Neural crest cell (in vitro differentiated cells): ENCODE measurements at places on chromosomes 13 and 19. TPM values are rescaled to one million over a fixed set of nuclear protein-coding genes. Genes with fewer than 3 reads are reported as not detected.

SIX5 gene
- 36.8 and 38.6 TPM in 2 replicates for total RNA-seq

TEX26 gene
- total RNA-seq, result not detected in 2 replicates

OR7D2 gene
- total RNA-seq, result 1.6 and 1.9 TPM in 2 replicates

MBD3L3 gene
- total RNA-seq, result not detected in 2 replicates

KIR2DL3 gene
- not detected in 2 replicates for total RNA-seq

PDE4C gene
- 0.09 and 0.25 TPM in 2 replicates for total RNA-seq

GADD45B gene
- total RNA-seq, result 3.3 and 4.1 TPM in 2 replicates

LINGO3 gene
- total RNA-seq, result not detected in 2 replicates

ZNF541 gene
- not detected in 2 replicates for total RNA-seq

RFPL4A gene
- not detected in 2 replicates for total RNA-seq

DNA sequence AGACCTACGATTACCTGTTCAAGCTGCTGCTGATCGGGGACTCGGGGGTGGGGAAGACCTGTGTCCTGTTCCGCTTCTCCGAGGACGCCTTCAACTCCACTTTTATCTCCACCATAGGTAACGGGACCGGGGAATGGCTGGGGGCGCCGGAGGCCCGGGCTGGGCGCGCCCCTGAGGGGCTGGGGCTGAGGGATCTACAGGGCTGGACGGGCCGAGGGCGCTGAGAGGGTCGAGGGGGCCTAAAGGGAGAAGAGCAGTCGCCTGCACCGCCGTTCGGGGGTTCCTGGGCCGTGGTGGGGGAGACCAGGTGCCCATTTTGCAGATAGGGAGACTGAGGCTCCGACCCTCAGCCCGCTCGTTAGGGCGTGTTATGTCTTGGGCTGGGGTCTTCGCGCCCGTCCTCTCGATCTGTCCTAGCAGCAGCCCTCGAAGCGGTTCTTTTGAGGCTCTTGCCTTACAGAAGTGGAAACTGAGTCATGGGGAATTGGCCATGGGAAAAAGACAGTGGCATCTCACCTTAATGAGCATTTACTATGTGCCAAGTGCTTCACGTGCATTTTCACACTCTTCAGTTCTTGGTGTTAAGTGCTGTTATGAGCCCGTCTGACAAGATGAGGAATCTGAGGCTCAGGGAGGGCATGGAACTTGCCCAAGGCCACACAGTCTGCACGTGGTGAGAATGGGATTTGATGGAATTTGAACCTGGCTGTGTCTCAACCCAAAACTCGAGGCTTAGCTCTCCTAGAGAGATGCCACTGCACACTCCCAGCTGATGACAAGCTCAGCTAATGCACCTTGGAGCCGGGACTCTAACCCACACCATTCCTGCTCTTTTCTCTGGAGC lies 442 bp downstream of the RAB8A start:
- H3K4me1 ChIP-seq, result peaks cover 21% of the 10 kb centered on the region
- no peak for DNase-seq
- H3K27me3 ChIP-seq, result no peaks in the 10 kb centered on the region
- no peaks in the 10 kb centered on the region for H3K36me3 ChIP-seq
- peak overlapping the region; percentile 97 for H3K27ac ChIP-seq

DNA sequence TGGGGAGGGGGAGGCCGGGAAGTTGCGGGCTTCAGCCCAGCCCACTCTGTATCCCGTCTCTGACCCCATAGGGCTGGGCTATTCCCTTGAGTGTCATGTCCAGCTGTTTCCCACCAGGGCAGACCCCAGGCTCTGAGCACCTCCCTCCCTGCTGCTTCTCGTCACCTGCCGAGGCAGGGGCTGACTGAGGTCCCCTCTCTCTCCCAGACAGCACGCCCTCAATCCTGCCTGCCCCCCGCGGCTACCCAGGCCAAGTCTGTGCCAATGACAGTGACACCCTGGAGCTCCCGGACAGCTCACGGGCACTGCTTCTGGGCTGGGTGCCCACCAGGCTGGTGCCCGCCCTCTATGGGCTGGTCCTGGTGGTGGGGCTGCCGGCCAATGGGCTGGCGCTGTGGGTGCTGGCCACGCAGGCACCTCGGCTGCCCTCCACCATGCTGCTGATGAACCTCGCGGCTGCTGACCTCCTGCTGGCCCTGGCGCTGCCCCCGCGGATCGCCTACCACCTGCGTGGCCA lies 625 bp downstream of the F2RL3 start:
- H3K27me3 ChIP-seq, result no peaks in the 10 kb centered on the region
- no peaks in the 10 kb centered on the region for H3K4me1 ChIP-seq
- DNase-seq, result no peak
- H3K36me3 ChIP-seq, result no peaks in the 10 kb centered on the region
- no peak overlapping the region for H3K27ac ChIP-seq

GRCh38 chr13:95323930-95324662 lies 22.8 kb upstream of the ABCC4 start:
- H3K27me3 ChIP-seq, result no peaks in the 10 kb centered on the region
- no peaks in the 10 kb centered on the region for H3K36me3 ChIP-seq
- DNase-seq, result peak; percentile 11

- no peaks in the 10 kb centered on the region for H3K27me3 ChIP-seq
- H3K4me3 ChIP-seq, result no peak overlapping the region
- no peak for DNase-seq
- no peak overlapping the region for H3K27ac ChIP-seq
Measured at GRCh38 chr13:29749401-29750182, 100.8 kb downstream of the UBL3 start.

DNA sequence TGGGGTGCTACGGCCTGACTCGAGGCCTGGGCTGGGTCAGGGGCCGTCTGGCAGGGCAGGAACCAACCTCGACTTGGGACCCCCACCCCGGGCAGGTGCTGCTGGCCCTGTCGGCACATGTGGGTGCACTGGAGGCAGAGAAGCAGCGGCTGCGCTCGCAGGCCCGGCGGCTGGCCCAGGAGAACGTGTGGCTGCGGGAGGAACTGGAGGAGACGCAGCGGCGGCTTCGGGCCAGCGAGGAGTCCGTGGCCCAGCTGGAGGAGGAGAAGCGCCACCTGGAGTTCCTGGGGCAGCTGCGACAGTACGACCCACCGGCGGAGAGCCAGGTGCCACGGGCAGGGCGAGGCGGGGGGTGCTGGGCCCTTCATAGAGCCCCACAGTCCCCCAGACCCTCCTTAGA lies 5.9 kb downstream of the KLC3 start:
- H3K4me3 ChIP-seq, result no peak overlapping the region
- H3K4me1 ChIP-seq, result no peaks in the 10 kb centered on the region
- no peaks in the 10 kb centered on the region for H3K36me3 ChIP-seq
- no peak for DNase-seq
- H3K27me3 ChIP-seq, result peaks cover 29% of the 10 kb centered on the region

DNA sequence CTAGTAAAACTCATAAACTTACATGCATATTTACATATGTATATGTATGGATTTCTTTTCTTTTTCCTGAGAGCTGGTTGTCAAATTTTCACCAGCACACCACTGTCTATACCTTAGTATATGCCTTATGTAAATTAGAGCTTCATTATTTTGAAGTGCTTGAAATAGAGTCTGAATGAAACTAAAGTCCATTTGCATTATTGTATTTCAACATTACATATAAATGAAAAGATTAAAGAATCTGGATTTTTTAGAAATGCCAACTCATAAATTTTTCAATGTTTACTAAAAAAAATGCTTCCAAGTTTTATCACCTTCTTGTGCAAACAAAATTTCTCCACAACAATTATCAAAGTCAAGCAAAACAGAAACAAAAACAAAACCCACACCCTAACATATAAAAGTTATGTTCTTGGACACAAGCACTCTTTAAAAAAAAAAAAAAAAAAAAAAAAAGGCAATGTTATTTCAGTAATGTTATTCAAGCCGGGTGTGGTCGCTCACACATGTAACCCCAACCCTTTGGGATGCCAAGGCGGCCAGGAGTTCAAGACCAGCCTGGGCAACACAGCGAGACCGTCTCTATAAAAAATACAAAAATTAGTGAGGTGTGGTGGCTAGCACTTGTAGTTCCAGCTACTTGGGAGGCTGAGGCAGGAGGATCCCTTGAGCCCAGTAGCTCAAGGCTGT lies 18.3 kb downstream of the MED26 start:
- H3K4me3 ChIP-seq, result no peak overlapping the region
- H3K4me1 ChIP-seq, result peaks cover 9% of the 10 kb centered on the region
- no peak overlapping the region for H3K27ac ChIP-seq
- no peaks in the 10 kb centered on the region for H3K27me3 ChIP-seq

- no peak overlapping the region for H3K4me3 ChIP-seq
- DNase-seq, result no peak
- peaks cover 24% of the 10 kb centered on the region for H3K4me1 ChIP-seq
- peaks cover 5% of the 10 kb centered on the region for H3K27me3 ChIP-seq
Measured at GRCh38 chr13:43979492-43979891, 99.8 kb downstream of the LACC1 start.

DNA sequence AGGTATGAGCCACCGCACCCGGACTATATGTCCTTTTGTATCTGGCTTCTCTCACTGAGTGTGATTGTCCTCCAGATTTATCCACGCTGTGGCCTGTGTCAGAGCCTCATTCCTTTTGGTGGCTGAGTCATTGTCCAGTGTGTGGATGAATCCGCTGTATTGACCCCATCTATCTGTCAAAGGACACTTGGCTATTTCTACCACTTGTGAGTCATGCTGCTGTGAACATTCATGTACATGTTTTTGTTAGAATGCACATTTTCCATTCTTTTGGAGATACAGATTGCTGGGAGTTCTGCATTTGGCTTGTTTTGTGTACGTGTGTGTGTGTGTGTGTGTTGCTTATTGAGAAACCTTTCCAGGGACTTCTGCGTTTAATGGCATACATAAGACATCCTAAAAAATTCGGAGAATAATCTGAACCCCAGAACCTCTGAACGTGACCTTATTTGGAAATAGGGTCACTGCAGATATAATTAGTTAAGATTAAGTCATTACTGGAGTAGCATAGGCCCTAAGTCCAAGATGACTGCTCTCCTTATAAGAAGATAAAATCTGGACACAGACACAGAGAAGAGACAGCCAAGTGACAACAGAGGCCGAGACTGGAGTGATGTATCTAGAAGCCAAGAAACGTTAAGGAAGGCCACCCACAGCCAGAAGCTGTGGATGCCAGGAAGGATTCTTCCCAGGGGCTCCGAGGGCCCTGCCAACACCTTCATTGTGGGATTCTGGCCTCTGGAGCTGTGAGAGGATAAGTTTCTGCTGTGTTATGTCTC lies 4.9 kb upstream of the GIPC3 start:
- peaks cover 2% of the 10 kb centered on the region for H3K36me3 ChIP-seq
- peaks cover 7% of the 10 kb centered on the region for H3K4me1 ChIP-seq
- no peak overlapping the region for H3K27ac ChIP-seq
- peak overlapping the region; percentile 50 for H3K4me3 ChIP-seq

GRCh38 chr19:4059453-4059871 lies 7.2 kb downstream of the ZBTB7A start:
- H3K27me3 ChIP-seq, result peaks cover 3% of the 10 kb centered on the region
- H3K36me3 ChIP-seq, result no peaks in the 10 kb centered on the region
- no peak overlapping the region for H3K4me3 ChIP-seq

DNA sequence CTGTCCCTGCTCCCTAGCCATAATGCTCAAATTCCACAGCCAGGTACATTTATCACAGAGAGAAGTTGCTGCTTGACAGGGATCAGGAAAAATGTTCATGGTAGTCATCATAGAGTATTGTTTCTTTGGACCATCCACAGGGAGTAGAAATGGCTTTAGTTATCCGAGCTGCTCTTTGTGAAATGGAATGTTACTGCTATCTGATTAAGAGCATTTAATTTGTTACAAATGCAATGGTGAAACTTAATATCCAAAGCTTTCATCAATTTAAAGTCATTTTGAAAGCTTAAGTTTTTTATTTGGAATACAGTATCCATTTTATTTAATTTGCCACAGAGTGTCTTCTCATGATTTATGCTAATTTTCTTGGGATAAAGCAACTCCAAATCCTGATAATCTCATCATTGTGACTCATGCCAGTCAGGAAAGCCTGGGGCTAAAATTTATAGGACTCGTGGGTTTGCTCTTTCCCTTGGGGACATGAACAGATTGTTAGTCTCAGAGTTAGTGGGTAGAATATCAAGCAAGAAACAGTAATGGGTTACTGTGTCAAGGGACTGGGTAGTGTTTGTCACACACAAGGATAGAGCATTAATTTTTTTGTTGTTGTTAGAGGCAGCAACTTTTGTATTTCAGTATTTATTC lies 59.8 kb downstream of the SCEL start:
- H3K36me3 ChIP-seq, result no peaks in the 10 kb centered on the region
- DNase-seq, result no peak
- H3K4me1 ChIP-seq, result no peaks in the 10 kb centered on the region
- no peaks in the 10 kb centered on the region for H3K27me3 ChIP-seq
- no peak overlapping the region for H3K27ac ChIP-seq
